ENCODE measurements at places on chromosomes 5 and 9.

GRCh38 chr5:178322736-178323540 is 90.3 kb upstream of the PHYKPL start:
- DNase-seq: no peak

- no peak for DNase-seq
These were observed 5.2 kb upstream of the TLE1 start for GRCh38 chr9:81694541-81694940.

DNA sequence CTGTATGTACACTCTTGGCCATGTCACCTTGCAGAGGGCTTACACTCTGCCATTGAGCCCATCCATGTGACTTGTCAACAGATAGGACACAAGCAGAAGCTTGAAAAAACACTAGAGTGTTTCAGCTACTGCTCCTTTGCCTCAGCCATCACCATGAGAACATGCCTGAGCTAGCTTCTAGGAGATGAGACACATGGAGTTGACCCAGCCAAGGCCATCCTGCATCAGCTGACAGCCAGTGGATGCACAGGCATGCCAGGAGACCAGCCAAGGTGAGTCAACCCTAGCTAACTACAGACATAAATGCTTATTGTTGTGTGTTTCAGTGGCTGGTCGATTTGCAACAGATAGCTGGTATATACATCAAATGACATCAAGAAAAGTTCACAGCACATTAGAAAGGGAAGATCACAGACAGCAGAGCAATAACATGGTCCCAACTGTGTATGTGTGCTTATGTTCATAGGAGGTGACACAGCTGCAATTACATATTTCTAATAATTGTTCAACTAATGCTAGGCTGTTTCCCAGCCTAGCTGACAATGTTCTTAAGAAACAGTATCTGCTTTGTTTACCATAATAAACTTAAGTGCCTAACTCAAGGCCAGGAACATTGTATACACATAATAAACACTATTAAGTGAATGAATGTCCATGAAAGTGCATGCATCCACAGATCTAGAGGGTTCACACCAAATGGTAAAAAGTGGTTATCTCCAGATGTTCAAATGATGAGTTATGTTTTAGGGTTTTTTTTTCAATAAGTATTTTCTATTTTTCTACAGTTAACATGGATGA is 105.7 kb downstream of the SPOCK1 start:
- DNase-seq: no peak

- DNase-seq: no peak
These were observed 18.2 kb downstream of the FAF2 start for GRCh38 chr5:176466245-176466871.

DNA sequence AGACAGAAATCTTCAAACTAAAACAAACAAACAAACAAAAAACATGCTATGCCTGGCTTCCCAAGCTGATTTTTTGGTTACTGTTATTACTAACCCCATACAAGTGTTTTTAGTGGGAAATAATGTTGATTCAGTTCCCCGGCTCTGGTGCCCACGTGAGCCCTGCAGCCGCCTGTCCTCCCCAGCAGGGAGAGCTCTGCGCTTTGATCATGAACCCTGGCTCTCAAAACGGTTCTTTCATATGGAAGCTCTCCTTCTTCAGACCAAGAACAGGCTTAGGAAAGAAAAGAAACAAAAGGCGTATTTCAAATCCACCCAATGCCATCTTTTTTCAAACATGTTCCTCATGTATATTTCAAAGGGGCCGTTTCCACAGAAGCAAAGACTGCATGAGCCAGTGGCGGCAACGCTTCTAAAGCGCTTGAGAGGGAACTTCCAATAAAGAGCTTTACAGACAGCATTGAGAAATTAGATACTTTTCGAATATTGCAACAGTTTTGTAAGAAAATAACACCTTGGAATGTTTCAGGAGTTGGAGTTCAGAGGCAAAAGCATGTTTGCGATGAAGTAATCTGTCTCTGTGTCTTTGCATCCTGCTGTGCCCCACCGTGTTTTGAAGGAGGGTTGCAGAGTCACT is 74.8 kb downstream of the ICE1 start:
- DNase-seq: no peak

GRCh38 chr9:109297899-109298298 is 23.0 kb downstream of the EPB41L4B start:
- DNase-seq: no peak

DNA sequence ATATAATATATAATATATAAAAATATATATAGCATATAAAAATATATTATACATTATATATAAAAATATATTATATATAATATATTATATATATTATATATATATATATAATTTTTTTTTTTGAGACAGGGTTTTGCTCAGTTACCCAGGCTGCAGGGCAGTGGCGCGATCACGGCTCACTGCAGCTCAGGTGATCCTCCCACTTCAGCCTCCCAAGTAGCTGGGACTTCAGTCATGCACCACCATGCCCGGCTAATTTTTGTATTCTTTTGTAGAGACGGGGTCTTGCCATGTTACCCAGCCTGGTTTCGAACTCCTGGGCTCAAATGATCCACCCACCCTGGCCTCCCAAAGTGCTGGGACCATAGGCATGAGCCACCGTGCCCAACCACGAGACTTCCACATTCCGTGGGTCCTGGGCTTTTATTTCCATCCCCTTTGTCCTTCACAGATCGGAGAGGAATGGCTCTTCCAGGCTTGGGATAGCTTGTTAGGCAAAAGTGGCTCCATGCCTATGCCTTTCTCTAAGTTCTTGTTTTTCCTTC is 62.0 kb upstream of the IER5L start:
- no peak for DNase-seq

GRCh38 chr9:93861736-93862358 is 93.3 kb downstream of the BARX1 start:
- no peak for DNase-seq

DNA sequence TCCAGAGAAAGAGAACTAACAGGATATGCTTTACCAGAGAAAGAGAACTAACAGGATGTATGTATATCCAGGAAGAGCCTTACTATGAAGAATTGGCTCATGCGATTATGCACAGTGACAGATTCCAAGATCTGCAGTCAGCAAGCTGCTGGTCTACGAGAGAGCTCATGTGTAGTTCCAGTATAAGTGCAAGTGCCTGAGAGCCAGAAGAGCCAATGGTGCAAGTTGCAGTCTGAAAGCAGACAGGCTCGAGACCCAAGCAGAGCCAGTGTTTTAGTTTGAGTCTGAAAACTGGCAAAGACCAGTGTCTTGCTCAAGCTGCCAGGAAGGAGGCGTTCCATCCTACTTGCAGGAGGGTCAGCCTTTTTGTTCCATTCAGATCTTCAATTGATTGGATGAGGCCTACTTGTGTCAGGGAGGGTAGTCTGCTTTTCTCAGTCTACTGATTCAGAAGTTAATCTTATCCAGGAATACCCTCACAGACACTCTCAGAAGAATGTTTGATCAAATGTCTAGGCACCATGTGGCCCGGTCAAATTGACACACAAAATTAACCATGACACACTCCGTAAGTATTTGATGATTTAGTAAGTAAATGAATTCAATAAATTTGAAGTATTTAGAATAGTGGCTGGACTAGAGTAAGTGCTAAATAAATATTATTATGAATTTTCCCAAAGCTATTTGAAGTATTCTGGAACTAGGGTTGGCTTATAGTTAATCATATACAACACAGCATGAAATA is 372.1 kb upstream of the SGCD start:
- no peak for DNase-seq

GRCh38 chr5:77400645-77401044 is 91.5 kb downstream of the WDR41 start:
- no peak for DNase-seq

DNA sequence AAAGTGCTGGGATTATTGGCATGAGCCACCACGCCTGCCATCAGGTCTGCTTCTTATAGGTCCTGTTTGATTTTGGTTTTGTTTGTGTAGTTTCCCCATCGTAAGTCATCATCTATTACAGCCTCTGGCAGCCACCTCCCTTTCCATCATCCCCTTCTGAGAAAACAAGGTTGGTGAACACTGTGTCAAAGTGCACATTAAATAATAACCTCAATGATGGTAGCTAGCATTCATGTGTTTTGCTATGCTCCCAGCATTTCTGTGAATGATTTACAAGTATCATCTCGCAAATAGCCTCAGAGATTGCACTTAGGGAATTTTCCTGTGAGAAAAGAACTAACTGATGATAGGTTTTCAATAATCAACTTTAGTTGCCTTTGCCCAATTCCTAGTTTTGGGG is 9.9 kb downstream of the PRUNE2 start:
- DNase-seq: no peak

DNA sequence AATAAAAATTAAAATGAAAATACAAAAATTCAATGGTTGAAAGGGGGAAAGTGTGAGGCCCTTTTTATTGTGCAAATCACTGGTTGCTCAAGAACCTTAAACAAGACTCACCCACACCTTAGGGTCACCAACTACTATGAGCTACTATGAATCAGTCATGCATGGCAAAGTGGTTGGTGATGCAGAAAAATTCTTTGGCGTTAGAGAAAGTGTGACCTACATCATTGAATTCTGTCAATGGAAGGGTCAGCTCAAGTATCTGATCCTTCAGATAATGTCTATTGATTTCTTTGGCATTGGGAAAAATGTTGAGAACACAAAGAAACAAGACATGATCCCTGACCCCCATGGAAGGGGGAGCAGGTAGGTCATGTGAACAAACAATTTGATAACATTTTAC is 149.7 kb upstream of the ADCY2 start:
- DNase-seq: no peak

DNA sequence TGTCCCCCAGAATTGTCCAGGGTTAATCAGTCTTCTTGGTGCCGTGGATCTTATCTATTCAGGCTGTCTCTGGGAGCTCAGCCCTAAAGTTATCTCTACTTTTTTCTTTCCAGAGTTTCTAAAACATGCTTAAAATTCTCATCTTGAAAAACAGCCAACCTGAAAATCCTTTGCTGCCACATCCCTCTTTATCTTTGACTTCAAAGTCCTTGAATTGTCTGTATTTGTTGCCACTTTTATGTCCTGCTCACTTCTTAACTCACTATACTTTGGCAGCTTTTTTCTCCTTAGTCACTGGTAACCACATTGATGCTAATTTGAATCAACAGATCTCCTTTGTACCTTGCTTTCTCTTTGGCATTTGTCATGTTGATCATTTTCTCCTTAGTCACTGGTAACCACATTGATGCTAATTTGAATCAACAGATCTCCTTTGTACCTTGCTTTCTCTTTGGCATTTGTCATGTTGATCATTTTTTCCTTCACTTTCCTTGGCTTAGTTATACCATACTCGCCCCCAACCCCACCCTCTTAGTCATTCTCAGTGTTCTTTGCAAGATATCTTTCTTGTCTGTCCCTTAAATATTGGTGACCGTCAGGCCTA is 8.5 kb downstream of the DMXL1 start:
- no peak for DNase-seq

- DNase-seq: no peak
These were observed 96.0 kb upstream of the PRR16 start for GRCh38 chr5:120367896-120368634.

- DNase-seq: no peak
These were observed 791.9 kb upstream of the CDH6 start for GRCh38 chr5:30401479-30402058.

DNA sequence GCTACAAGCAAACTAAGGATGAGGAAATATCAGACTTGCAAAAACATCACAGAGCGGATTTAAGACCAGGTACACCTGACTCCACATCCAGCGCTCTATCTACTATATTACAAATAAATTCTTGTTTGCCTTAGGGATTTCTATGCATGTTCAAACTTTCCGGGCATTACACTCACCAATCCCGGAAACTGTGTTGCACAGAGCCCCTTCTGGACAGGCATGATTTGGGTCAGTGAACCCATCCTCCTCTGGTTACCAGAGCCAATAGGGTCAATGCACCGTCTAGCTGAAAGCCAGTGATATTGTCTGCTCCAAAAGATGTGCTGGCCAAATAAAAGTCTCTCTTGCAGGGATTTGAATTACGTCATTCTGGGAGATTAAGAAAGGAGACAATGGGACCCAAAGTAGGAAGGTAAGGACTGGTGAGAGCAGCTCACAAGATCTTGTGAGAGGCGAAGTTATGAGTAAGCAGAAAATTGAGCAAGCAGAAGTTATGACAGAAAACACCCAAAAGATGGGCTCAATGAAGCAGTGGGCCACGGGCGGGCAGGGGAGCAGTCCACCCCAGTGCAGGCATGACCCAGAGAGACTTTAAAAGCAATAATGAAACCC is 155.8 kb upstream of the RAI14 start:
- no peak for DNase-seq

DNA sequence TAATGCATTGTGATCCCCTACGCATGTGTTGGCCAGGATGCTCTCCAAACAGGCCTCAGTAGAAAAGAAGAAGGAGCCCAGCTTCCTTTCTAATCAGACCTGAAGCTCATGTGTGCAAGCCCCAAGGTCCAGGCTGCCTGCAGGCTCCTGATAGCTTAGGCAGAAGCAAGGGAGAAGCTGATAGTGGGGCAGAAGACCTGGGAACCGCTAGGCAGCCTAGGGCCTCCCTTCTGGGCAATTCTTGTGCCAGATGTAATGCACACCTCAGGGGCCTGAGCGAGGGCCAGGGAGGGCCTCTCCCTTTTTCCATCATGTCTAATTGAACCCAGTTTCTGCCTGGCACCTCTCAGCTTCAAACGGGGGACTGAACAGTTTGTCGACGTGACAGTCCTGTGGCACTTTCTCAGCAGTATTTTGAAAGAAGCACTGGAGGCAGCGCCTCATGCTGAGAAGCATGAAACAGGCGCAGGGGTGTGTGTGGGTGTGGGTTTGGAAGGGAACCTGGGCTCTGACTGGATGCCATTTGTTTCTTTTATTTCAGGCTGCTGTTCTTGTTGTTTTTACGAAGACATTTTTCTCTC is 212.8 kb downstream of the PIK3R1 start:
- no peak for DNase-seq

- DNase-seq: no peak
These were observed 120.5 kb downstream of the SNX18 start for GRCh38 chr5:54638106-54638505.

GRCh38 chr9:91896097-91896496 is 53.9 kb downstream of the ROR2 start:
- no peak for DNase-seq

DNA sequence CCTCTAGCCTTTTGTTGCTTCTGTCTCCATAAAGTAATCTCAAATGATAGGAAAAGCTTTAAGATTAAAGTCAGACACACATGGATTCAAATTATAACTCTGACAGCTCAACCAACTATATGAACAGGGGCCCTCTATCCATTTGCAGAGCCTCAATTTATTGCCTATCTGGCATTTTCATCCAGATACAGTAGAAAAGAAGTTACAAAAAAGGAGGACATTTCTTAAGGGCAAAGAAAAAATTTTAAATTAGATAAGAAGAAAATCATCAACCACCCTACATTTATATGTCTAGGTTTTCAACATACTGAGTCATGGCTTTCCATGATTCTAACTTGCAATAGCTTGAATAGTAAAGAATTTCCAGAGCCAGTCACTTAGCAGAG is 567.2 kb downstream of the CAAP1 start:
- DNase-seq: no peak

GRCh38 chr5:39420482-39421145 is 4.2 kb downstream of the DAB2 start:
- DNase-seq: no peak

DNA sequence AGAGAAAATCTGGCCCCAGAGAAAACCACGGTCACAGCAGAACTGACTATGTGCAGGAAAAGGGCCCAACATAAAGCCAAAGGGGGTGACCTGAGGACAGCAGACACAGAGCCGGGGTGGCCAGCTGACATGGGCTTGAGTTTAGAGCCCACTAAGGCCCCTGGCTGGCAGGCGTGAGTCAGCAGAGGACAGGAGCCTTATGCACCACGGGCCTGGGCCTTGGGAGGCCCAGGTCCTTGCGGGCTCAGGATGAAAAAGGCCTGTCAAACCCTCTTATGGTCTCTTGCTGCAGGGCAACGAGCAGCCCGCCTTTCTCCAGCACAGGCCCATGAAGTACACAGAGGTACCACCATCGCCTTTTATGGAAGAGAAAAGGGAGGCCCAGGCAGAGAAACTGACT is 19.7 kb downstream of the STK10 start:
- no peak for DNase-seq
